CD4-positive, alpha-beta T cell (primary cell): ENCODE measurements at places on chromosomes 11 and 22.

DNA sequence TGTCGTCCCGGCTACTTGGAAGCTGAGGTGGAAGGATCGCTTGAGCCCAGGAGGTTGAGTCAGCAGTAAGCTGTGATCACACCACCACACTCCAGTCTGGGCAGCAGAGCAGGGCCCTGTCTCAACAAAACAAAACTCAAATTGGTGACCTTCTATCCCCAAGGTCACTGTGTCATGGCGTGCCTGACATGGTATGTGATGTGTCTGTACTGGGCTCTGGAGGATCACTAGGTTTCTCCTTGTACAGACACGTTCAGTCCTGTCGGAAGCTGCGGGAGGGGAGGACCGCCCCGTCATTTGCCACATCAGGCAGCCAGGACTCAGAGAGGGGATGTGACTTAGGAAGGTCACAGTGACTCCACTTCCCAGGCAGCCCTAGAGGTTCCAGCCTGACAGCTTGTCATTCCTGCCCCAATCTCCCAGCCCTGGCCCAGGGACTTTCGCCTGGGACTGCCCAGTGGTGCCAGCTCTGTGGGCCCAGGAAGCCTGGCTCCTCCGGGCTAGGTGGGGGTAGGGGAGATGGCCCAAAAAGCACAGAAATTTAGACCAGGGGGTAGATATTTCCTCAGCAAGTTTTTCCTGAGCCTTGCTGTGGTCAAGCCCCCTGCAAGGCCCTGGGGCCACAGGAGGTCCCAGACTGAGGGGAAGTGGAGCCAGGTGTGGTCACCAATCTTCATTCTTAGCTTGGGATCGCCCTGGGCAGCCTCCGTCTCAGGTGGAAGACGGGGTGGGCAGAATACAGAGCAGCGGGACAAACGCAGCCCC is 53.2 kb downstream of the TRIOBP start:
- no peak for DNase-seq

GRCh38 chr22:35195821-35196220 is 61.5 kb upstream of the HMGXB4 start:
- no peak for DNase-seq

- no peak for DNase-seq
Observed at GRCh38 chr11:56066980-56067379, 26.1 kb upstream of the OR8I2 start.

- no peak for DNase-seq
Observed at GRCh38 chr11:97567801-97568200, 1178.0 kb downstream of the JRKL start.

DNA sequence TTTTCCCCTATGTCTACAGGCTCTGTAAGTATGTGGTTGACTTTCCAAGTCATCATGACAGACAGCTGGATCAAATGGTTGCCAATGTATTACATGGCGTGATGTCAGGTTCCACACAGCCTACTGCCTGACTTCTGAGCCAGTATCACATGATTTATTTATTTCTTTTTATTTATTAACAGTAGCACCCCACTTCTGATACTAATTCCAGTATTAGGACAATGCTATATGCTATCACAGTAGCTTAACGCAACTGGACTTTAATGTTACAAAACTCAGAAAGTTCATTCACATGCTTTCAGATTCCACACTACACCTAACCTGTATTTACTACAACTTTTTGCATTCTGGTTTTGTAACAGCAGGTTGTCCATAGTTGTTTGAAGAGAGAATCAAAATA is 17.7 kb upstream of the C11orf24 start:
- DNase-seq, result no peak

- no peak for DNase-seq
Observed at GRCh38 chr22:23673050-23673620, 17.7 kb upstream of the RGL4 start.
